Cortex of kidney (tissue), 1 donor: ENCODE measurements at places on chromosomes 3 and 15.

DNA sequence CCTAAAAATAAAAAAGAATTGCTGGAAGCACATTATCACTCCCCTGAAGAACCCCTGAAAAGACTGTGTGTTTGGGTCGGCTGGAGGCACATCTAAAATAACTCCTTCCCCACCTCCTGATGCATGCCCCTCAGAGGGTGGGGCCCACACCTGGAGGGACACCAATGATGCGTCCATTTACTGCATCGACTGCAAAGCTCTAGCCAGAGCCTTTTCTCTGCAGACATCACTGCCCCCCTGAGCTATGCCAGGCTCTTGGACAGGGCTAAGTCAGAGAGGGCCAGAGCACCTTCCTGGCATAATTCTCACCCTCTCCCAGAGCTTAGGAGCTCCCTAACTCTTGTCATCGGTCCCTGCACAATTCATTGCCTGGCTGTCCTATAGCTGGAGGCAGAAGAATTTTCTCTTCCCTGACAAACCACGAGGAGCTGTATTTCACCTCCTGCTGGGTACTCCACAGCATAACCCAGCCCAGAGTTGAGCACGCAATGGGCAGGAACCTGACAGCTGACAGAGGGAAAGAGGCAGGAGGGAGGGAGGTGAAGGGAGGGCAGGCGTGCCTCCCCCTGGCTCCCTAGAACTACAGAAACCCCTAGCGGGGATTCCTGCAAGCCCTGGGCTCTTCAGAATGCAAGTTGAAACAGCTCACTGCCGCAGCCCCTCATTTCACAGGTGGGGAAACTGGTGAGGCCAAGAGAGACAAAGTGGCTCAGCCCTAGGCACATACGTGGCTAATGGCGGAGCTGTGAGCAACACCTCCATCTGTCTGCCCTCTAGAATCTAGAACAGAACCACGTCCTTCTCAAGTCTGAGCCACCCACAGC, 46.6 kb downstream of the XXYLT1 start:
- DNase-seq, result no peak

DNA sequence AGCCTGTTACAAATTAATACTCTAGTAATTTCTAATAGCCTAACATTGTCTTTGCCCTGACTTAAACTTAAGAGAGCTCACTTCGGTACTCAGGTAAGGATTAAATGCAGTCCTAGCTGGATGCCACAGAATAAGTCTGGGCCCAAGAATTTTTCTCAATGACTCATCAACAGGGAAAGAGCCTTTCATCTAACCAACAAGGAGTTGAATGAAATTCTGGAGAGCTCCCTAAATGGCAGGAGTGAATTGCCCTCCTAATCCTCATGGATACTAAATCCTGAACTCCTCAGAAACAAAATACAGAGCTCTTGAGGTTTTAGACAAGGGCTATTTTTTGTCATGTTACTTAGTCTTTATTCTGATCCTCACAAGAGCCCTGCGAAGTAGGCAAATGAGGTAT, 159.5 kb downstream of the PLCH1 start:
- DNase-seq, result no peak

GRCh38 chr15:73014904-73015303, 37.4 kb upstream of the NEO1 start:
- DNase-seq, result no peak

DNA sequence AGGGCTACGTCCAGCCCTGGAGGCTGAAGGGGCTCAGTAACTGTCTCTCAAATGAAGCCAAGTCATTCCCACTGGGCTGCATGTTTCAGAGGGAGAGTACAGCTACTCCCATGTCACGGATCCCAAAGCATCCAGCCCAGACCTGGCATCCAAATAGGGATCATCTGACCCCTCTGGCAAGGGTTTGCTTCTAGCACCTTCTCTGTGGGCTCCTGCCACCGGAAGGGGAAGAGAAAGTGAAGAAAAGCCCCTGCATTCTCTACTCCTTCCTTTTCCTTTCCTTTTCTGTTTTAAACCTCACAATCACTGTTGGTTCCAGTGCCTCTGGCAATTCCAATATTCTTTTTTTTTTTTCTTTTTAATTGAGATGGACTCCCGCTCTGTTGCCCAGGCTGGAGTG, 64.5 kb upstream of the CTSH start:
- DNase-seq, result no peak

- no peak for DNase-seq
Observed at GRCh38 chr3:49020330-49021212, 1.4 kb upstream of the NDUFAF3 start.

GRCh38 chr3:127640042-127640355, 11.0 kb downstream of the PODXL2 start:
- no peak for DNase-seq

DNA sequence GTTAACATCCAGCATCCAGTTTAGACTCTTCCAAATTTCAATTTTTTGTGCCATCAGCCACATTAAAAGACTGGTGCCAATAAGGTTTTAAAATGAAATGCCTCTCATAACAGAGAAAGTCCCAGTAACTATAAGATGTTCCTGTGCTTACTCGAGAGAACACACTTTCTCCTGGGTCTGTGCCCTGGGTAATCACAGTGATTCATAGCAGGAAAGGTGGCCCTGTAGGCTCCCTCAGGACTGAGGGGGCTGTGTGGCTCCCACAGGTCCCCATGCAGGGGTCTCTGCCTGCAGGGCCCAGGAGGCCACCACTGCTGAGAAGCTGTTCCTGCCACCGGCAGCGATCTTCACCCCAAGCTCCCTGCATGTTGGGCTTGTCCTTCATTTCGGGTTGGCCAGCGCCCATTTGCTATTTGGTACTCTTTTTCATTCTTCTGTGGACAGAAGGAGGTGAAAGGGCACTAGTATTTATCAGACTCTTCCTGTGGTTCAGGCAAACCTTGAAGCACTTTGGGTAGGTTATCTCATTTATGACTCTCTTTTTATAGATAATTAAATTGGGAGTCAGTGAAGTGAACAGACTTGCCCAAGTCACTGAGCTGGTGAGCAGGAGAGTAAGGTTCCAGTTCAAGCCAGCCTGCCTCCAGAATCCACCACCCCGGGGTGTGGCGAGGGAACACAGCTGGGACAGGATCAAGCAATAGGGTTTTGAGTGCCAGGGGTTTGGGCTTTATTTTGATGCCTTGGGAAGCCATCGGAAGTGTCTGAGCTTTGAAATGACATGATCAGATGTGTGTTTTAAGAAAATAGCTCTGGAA, 44.2 kb upstream of the PLXNA1 start:
- no peak for DNase-seq

DNA sequence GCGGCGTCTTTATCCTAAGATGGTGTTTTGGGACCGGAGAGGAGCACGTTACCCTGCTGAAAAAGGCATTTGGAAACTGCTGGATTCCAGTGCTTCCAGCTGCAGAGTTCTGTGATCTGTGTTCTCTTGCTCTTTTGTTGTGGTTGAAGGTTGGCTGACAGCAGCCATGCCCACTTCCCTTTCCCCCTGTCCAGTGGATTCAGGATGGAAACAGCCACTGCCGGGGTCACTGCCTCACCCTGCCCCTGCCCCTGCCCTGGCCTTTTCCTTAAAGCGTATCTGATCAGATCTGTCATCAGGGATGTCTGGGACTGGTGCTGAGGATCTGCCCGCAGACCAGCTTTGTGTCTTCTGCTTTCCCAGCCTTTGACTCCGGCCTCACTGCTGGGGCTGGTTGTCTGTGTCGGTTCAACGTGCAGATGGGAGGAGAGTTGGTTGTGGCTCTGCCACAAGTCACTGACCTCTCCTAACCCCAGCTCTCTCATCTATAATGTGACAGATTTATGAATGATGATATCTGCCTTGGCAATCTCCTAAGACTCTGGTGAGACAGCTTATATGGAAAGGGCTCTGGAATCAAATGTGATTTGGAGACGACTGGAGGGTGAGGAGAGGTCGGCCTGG, 219.4 kb upstream of the BHLHE40 start:
- no peak for DNase-seq

- no peak for DNase-seq
Observed at GRCh38 chr3:121566773-121567172, 976 bp upstream of the ARGFX start.
